ENCODE measurements at places on chromosomes 11 and 22.

GRCh38 chr11:128419012-128419767, 168.2 kb downstream of the ETS1 start:
- no peak for DNase-seq

GRCh38 chr11:113664069-113664980, 41.8 kb downstream of the TMPRSS5 start:
- no peak for DNase-seq

DNA sequence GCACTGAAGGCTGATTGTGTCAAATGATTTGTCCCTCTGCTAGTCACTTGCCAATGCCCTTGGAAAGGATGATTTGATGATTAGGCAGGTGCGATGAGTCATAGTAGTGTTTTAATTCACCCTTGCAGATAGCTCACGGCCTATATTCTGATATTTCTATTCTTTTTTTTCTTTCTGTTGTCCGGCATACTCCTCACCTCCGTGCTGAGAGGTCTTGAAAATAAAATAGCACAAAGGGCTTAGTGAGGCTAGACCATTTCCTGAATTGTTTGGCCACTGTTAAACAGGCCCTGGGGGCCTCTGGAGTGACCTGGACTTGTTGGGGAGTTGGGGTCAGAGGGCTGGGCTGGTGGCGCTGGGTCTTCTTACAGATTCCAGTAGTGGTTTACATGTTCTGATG, 99.8 kb downstream of the ZBTB16 start:
- peak; percentile 54 for DNase-seq

DNA sequence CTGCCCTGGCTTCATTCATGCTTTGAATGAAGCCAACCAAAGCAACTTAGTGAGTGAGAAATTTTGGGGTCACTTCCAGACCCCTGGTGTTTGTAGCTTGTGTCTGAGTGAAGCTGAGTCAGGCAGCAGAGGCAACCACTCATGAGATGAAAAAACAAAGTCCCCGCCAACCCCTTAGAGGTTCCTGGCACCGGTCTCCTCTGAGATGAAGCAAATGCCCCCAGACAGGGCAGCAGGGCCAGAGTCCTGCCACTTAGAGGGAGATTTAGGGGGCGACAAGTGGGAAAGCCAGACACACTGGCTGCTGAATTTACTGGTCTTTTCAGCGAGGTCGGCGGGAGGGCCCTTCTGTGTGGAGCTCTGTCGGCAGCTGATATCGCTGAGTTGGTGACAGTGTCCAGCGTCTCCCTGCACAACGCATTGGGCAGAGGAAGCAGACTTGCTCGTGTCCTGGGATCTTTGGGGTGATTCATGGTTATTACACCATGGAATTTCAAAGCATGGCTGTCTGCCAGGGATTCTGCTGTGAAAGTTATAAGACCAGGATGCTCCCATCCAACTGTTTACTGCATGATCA, 482.6 kb downstream of the MIAT start:
- DNase-seq, result no peak

DNA sequence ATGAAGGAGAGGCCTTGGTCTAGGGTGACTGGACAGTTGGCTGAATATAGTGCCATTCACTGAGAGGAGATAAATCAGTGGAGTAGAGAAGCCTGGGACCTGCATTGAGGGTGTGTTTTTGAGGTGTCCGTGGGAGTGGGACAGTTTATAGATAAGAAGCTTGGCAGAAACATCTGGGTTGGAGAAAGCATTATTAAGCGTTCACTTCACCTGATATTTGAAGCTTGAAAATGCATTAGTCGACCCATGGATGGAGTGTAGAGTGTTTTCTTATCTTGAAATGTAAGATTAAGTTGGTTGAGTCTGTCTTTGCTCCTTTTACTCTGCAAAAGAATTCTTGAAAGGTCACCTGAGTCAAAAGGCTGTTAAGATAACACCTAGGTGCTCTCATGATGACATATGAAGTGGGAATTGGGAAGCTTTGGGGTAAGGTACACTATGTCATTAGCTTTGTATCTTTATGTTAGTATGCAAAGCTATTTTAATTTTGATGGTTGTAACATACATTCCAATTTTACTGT, 160.7 kb downstream of the ARHGAP42 start:
- no peak for DNase-seq

DNA sequence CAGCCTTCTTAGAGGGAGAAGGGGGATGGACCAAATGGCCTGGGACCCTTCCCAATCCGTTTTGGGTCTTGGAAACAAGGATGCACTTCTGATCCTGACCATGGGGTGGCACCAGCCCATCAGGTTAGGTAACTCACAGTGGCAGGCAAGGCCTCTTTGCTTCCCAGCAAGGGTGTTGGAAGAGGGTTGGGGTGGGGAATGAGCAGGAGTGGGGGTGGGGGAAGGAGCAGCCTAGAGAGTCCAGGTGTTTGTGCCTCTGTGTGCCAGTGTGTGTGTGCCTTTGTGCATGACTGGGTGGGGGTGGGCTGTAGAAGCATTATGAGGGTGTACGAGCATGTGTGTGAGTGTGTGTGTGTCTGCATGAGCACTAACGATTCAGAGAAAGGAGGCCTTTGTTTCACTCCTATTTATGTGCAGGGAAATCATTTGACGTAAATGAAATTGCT, 213.1 kb downstream of the INSC start:
- DNase-seq, result no peak

- no peak for DNase-seq
Measured at GRCh38 chr22:29744902-29745301, 21.9 kb downstream of the ZMAT5 start.

GRCh38 chr11:5553343-5553742, 5.0 kb upstream of the OR52H1 start:
- DNase-seq, result no peak

DNA sequence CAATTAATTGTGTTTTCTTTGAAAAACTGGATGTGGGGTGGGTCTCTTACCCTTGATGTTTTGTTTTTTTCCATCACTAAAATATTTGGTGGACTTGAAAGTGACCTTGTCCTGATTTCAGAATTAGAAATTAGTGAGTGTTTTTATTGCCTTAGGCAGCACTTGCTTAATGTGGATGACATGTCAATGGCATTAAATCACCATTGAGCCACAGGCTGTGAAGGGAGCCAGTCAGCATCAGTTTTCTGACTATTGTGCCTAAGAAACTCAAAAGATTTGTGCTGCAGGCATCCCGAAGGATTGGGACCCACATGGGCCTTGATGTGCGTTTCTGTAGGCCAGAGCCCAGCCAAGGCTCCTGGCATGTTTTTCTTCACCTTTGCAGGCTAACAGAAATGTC, 53.8 kb downstream of the SWAP70 start:
- no peak for DNase-seq

Data from CD4-positive, alpha-beta T cell treated with Interleukin-4 for 4 hours (primary cell).